ENCODE measurements at places on chromosomes 3 and 15.
A peak's percentile ranks its signal among the peaks of the same experiment; 100 is the strongest.

DNA sequence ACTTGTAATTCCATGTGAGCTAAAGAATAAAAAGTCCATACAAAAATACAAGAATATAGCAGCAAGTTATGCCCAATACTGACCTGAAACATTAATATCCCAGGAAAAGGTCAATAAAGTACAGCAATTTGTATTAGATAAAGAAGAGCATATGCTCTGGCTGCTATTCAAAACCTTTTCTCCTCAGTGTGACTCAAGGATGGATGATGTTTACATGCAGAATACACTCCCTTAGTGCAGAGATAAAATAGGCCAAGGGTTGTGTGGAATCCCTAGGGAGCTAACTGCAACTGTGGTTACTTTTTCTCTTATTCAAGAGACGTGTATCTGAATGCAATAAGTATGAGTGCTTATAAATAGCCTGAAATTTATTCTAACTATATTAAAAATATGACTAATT, 78.7 kb downstream of the SLC9A9 start:
- no peaks in the 10 kb centered on the region for H3K4me1 ChIP-seq
- H3K27ac ChIP-seq = no peak overlapping the region
- H3K27me3 ChIP-seq = no peaks in the 10 kb centered on the region
- DNase-seq = no peak
- no peak overlapping the region for H3K4me3 ChIP-seq

- no peak for DNase-seq
- H3K4me1 ChIP-seq = peaks cover 2% of the 10 kb centered on the region
- no peaks in the 10 kb centered on the region for H3K36me3 ChIP-seq
- H3K4me3 ChIP-seq = no peak overlapping the region
- peaks cover 15% of the 10 kb centered on the region for H3K27me3 ChIP-seq
Observed at GRCh38 chr3:152491922-152492321, 223.2 kb downstream of the MBNL1 start.

DNA sequence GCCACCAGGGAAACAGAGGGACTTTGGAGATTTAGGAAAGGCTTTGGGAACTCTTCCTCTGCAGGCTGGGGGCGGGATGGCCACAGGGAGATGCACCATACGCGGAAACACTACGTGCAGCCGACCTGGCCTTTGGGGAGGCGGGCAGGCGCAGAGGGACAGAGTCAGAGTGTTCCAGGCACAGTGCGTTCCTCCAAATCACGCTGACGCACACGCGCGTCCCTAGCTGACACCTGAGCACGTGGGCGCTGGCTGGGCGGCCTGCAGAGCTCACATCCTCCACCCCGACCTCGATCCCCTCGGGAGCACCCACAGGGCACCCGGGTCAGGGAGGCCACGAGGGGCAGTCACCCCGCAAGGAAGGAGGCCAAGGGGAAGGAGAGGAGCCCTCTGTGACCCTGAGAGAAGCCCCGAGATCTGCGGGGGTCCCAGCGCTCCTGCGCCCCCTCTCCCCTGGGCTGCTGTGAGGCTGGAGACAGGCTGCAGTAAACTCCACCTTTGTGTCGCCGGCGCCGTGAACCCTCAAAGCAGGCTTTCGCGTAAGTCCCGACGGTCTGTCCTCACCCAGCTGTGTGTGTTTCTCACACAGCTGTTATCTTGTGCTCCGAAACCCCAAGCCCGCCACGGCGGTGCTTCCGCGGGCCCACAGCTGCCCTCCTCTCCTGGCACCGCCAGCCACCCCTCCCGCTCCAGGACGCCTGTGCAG, 196.3 kb downstream of the OCA2 start:
- no peaks in the 10 kb centered on the region for H3K36me3 ChIP-seq
- no peak overlapping the region for H3K27ac ChIP-seq
- H3K27me3 ChIP-seq = no peaks in the 10 kb centered on the region
- no peak for DNase-seq
- no peaks in the 10 kb centered on the region for H3K4me1 ChIP-seq

DNA sequence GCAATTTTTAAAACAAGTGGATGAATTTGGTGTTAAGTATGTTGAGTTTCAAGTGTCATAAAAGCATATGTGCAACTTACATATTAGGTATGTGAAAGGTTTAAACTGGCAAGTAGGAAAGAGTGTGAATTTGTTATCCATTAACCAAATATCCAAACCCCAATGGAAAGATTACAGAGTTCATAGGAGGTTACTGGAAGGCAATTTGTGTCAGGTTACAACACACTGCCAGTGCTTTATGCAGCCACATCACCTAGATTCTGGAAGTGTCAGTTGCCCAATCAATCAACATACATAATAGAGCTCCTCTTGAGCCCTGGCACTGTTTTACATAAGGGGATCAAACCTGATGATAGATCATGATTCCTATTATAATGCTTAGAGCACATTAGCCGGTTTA, 261.0 kb downstream of the ROBO1 start:
- H3K27me3 ChIP-seq = no peaks in the 10 kb centered on the region
- no peak overlapping the region for H3K4me3 ChIP-seq
- no peaks in the 10 kb centered on the region for H3K36me3 ChIP-seq
- no peaks in the 10 kb centered on the region for H3K4me1 ChIP-seq

GRCh38 chr3:127002195-127003174, 19.6 kb downstream of the PLXNA1 start:
- no peaks in the 10 kb centered on the region for H3K27me3 ChIP-seq
- no peak for DNase-seq
- no peaks in the 10 kb centered on the region for H3K4me1 ChIP-seq
- no peaks in the 10 kb centered on the region for H3K36me3 ChIP-seq
- no peak overlapping the region for H3K4me3 ChIP-seq

DNA sequence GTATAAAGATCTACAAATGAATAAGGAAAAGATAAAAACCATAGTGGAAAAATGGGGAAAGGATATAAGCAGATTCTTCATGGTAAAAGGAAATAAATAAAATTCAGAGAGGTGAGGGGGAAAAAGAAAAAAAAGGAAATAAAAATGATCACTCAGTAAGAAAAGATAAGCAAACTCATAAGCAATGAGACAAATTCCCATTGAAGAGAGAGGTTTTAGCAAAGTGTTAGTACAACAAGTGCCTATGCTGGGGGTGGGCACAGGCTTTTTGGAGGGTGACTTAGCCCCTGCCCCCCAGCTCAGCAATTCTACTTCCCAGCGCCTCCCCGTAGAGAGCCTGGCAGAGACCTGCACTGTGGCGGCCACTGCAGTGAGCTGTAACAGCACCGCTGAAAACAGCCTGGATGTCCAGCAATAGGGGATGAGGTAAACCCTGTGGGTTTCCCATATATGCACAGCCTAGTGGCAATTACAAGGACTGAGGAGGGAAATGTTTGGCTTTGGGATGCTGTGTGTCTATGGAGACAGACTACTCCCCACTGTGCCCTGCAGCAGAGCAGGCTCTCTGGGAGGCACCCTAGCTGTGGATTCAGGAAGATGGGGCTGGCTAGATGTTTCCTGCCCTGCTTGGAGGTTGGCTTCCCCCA, 23.7 kb upstream of the SFMBT1 start:
- no peak for DNase-seq
- peaks cover 15% of the 10 kb centered on the region for H3K4me1 ChIP-seq
- H3K4me3 ChIP-seq = no peak overlapping the region

GRCh38 chr3:158488670-158489069, 82.3 kb upstream of the MLF1 start:
- DNase-seq = no peak
- no peaks in the 10 kb centered on the region for H3K27me3 ChIP-seq
- H3K36me3 ChIP-seq = peaks cover 4% of the 10 kb centered on the region
- H3K4me1 ChIP-seq = no peaks in the 10 kb centered on the region
- no peak overlapping the region for H3K4me3 ChIP-seq

DNA sequence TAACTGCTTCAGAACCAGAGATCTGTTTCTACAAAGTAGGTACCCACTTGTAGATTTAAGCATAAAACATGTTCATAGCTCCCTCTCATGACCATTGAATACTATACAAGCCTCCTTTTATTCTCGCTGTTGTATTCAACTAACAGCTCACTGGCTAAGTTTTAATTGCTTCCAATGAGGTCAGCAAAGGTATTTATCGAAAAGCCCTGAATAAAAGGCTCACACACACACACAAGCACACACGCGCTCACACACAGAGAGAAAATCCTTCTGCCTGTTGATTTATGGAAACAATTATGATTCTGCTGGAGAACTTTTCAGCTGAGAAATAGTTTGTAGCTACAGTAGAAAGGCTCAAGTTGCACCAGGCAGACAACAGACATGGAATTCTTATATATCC, at the start of gene FGF7:
TSS of gene FGF7 (plus strand) at position 222 of the 400 bp plus-strand sequence. CDS start 1,056 bp downstream, outside the sequence.
- H3K27ac ChIP-seq = no peak within 1 kb of the TSS
- peaks cover 14% of the 10 kb centered on the region for H3K27me3 ChIP-seq
- H3K36me3 ChIP-seq = peaks cover 1% of the 10 kb centered on the region
- peak within 1 kb of the TSS; percentile 29 for H3K4me3 ChIP-seq

GRCh38 chr15:78981532-78982313, 36.9 kb upstream of the CTSH start:
- no peak overlapping the region for H3K27ac ChIP-seq
- H3K4me1 ChIP-seq = peaks cover 11% of the 10 kb centered on the region
- peaks cover 8% of the 10 kb centered on the region for H3K27me3 ChIP-seq
- no peak for DNase-seq

GRCh38 chr3:4693620-4694019, 200.5 kb downstream of the ITPR1 start:
- peaks cover 7% of the 10 kb centered on the region for H3K4me1 ChIP-seq
- no peak overlapping the region for H3K4me3 ChIP-seq
- H3K27me3 ChIP-seq = no peaks in the 10 kb centered on the region
- H3K27ac ChIP-seq = no peak overlapping the region

- no peak overlapping the region for H3K27ac ChIP-seq
- peaks cover 84% of the 10 kb centered on the region for H3K27me3 ChIP-seq
- H3K4me1 ChIP-seq = peaks cover 34% of the 10 kb centered on the region
- peaks cover 3% of the 10 kb centered on the region for H3K36me3 ChIP-seq
- DNase-seq = peak; percentile 63
Observed at GRCh38 chr15:67833710-67834511, 5.9 kb downstream of the RNU6-1 start.

DNA sequence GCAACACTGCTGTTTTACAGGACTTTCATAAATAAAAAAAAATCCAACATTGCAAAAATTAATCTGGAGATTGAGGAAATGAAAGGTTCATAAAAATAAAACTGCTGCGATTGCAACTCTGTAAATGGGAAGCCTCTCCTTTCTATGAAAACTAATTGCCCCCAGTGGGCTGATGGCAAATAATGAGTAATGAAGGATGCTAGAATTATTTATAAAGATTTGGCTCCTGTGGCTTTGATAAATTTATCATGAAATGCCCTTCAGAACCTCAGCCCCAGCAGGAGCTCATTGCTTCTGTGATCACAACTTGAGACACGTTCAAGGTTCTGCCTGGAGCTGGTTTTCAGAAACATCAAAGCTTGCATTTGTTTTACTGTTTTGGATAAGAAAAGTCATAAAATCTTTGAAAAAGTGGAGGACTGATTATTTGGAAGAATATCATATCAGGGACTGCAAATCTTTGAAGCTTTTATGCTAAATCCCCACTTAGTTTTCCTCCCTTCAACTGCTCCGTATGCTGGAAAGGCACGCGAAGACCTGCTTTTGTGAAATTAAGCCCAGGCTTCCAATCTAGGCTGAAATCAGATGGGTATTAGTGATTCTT, 24.5 kb upstream of the LYZL4 start:
- H3K27ac ChIP-seq = no peak overlapping the region
- no peak for DNase-seq
- H3K4me1 ChIP-seq = no peaks in the 10 kb centered on the region
- peaks cover 12% of the 10 kb centered on the region for H3K27me3 ChIP-seq
- no peaks in the 10 kb centered on the region for H3K36me3 ChIP-seq

- peaks cover 23% of the 10 kb centered on the region for H3K27me3 ChIP-seq
- no peaks in the 10 kb centered on the region for H3K36me3 ChIP-seq
- H3K4me3 ChIP-seq = no peak overlapping the region
- no peak overlapping the region for H3K27ac ChIP-seq
Observed at GRCh38 chr15:99536422-99537040, 29.3 kb upstream of the MEF2A start.

- no peak overlapping the region for H3K27ac ChIP-seq
- DNase-seq = no peak
- H3K36me3 ChIP-seq = peaks cover 45% of the 10 kb centered on the region
- H3K4me1 ChIP-seq = peaks cover 18% of the 10 kb centered on the region
- H3K27me3 ChIP-seq = no peaks in the 10 kb centered on the region
Observed at GRCh38 chr3:18489939-18490338, 64.8 kb upstream of the SATB1 start.

DNA sequence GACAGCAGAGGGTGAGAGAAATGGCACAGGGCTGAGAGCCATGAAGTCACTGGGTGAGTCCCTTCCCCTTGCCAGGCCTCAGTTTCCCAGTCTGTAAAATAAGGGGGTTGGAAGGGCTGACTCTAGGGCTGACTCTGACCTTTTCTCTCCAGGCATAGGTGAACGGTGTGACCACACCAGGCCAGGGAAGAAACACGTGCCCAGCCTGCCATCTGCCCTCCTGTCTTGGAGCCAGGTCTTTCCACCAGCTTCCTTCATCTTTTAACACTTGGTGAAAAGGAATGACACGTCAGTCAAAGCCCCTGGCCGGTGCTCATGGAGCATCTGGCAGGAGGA, 74.4 kb downstream of the CPN2 start:
- no peaks in the 10 kb centered on the region for H3K36me3 ChIP-seq
- H3K27ac ChIP-seq = no peak overlapping the region
- no peak overlapping the region for H3K4me3 ChIP-seq
- DNase-seq = no peak
- H3K4me1 ChIP-seq = peaks cover 4% of the 10 kb centered on the region
- H3K27me3 ChIP-seq = peaks cover 15% of the 10 kb centered on the region

DNA sequence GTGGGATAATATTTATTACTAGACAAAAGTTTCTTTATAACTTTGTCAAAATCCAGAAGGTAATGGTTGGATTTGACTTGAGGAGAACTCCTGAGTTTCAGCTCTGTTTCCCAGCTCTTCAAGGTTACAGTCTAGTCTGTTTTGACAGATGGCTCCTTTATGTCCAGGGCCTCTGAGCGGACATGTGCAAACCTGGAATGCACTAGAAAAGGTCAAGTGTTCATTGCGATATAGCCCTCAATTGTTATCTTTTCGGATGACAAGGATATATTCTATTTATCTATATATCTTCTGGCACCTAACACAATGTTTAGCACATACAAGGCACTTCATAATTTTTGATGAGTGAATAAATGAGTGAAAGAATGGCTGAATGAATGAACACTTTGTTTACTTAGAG, 513.2 kb upstream of the GOLIM4 start:
- H3K4me1 ChIP-seq = no peaks in the 10 kb centered on the region
- no peaks in the 10 kb centered on the region for H3K36me3 ChIP-seq
- no peak for DNase-seq
- H3K27ac ChIP-seq = no peak overlapping the region
